Adrenal gland (tissue), 19 donors: ENCODE measurements at places on chromosomes 3 and 15. TPM values are rescaled to one million over a fixed set of nuclear protein-coding genes. Genes with fewer than 3 reads are reported as not detected.

The RTP4 gene
- 1.4 TPM for total RNA-seq

The MESP1 gene
- 2.8 TPM for total RNA-seq

The DCLK3 gene
- total RNA-seq = not detected

The AQP9 gene
- 0.90 TPM for total RNA-seq

The SCAMP5 gene
- total RNA-seq = 36.1 TPM
